ENCODE measurements at places on chromosomes 12 and 14. TPM values are rescaled to one million over a fixed set of nuclear protein-coding genes. Genes with fewer than 3 reads are reported as not detected.

DNA sequence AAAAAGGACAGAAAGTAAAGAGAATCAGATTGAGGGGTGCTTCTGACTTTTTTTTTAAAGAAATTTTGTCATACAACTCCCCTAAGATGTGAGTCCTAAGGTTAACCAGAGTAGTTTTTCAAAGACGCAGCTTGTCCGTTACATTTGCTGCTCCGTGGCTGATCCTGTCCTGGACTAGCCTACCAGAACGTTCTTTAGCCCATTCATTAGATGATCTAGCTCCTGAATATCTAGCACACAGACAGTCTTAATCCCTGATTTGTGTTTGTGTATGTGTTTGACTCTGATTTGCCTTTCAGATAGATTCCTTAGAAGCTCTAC, 60.3 kb downstream of the SAMD4A start:
- H3K4me1 ChIP-seq = peaks cover 41% of the 10 kb centered on the region
- DNase-seq = no peak
- H3K4me3 ChIP-seq = peak overlapping the region; percentile 30
- no peaks in the 10 kb centered on the region for H3K36me3 ChIP-seq
- no peaks in the 10 kb centered on the region for H3K27me3 ChIP-seq

DNA sequence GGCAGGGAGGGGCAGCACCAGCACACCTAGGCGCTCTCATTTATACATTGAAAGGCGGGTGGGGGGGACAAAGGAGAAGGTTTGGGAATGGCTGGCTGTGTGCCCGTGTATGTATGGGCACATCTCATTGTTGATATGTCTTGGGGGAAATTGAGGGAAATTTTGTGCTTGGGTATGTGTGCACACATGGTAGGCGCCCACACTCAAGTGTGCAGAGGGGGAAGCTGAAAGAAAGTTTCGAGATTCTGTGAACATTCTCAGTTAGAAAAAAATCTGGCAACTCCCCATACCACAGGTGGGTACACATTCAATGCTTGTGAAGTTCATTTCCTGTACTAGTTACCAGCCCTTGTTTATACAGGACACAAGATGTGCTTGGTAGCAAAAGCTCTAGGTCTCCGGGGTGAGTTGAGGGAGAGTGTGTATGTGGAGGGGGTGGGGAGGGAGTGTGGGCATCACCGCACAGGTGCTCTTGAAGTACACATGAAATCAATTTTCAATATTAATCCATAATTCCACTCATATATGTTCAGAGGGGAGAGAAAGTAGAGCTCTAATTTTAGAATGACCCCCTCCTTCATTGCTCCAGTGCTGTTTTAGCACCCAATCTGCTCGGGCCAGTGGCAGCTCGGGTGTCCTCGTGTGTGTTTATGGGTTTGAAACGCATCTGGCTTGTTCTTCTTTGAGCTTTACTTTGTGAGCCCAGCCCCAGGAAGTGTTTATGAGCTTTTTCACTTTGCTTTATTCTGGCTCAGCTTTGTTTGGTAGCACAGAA, 286.0 kb downstream of the ZFP36L1 start:
- H3K36me3 ChIP-seq = no peaks in the 10 kb centered on the region
- peaks cover 17% of the 10 kb centered on the region for H3K4me1 ChIP-seq
- H3K27ac ChIP-seq = no peak overlapping the region
- H3K4me3 ChIP-seq = no peak overlapping the region
- no peaks in the 10 kb centered on the region for H3K27me3 ChIP-seq

GRCh38 chr12:129145381-129145780, 292.1 kb downstream of the GLT1D1 start:
- no peak overlapping the region for H3K27ac ChIP-seq
- no peaks in the 10 kb centered on the region for H3K4me1 ChIP-seq
- no peak for DNase-seq
- no peak overlapping the region for H3K4me3 ChIP-seq
- H3K36me3 ChIP-seq = no peaks in the 10 kb centered on the region
- no peaks in the 10 kb centered on the region for H3K27me3 ChIP-seq

DNA sequence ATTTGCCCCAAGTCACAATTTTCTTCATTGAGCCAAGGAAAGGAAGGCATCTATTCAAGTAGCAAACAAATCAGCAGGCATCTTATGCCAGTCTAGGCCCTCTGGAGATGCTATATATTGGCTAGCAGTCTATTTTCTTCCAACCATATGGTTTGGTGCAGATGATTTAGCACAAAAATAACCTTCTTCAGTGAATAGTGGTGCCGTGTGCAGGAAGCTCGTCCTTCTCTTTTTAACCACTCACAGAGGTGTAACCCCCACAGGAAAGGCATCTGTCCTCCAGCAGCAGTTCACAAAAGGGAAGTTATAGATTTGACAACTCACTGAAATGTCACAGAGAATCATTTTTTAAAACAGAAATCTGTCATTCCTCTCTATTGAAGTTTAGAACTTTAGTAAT, 445.7 kb upstream of the SYT1 start:
- H3K36me3 ChIP-seq = no peaks in the 10 kb centered on the region
- H3K27me3 ChIP-seq = no peaks in the 10 kb centered on the region
- no peak overlapping the region for H3K4me3 ChIP-seq
- H3K4me1 ChIP-seq = no peaks in the 10 kb centered on the region
- no peak for DNase-seq

- no peaks in the 10 kb centered on the region for H3K27me3 ChIP-seq
- no peak overlapping the region for H3K27ac ChIP-seq
- peaks cover 7% of the 10 kb centered on the region for H3K4me1 ChIP-seq
Observed at GRCh38 chr12:112855375-112855774, 51.4 kb upstream of the OAS1 start.

GRCh38 chr14:85142982-85143381, 387.0 kb upstream of the FLRT2 start:
- no peak overlapping the region for H3K4me3 ChIP-seq
- no peak for DNase-seq
- no peak overlapping the region for H3K27ac ChIP-seq
- no peaks in the 10 kb centered on the region for H3K4me1 ChIP-seq

- H3K36me3 ChIP-seq = no peaks in the 10 kb centered on the region
- DNase-seq = peak; percentile 21
- no peak overlapping the region for H3K27ac ChIP-seq
- H3K4me1 ChIP-seq = peaks cover 10% of the 10 kb centered on the region
Observed at GRCh38 chr12:80045594-80045993, 53.7 kb upstream of the OTOGL start.

- no peak for DNase-seq
- H3K36me3 ChIP-seq = peaks cover 11% of the 10 kb centered on the region
- H3K4me3 ChIP-seq = no peak overlapping the region
- peaks cover 65% of the 10 kb centered on the region for H3K4me1 ChIP-seq
- no peaks in the 10 kb centered on the region for H3K27me3 ChIP-seq
Observed at GRCh38 chr12:111439657-111440151, 34.0 kb downstream of the SH2B3 start.

DNA sequence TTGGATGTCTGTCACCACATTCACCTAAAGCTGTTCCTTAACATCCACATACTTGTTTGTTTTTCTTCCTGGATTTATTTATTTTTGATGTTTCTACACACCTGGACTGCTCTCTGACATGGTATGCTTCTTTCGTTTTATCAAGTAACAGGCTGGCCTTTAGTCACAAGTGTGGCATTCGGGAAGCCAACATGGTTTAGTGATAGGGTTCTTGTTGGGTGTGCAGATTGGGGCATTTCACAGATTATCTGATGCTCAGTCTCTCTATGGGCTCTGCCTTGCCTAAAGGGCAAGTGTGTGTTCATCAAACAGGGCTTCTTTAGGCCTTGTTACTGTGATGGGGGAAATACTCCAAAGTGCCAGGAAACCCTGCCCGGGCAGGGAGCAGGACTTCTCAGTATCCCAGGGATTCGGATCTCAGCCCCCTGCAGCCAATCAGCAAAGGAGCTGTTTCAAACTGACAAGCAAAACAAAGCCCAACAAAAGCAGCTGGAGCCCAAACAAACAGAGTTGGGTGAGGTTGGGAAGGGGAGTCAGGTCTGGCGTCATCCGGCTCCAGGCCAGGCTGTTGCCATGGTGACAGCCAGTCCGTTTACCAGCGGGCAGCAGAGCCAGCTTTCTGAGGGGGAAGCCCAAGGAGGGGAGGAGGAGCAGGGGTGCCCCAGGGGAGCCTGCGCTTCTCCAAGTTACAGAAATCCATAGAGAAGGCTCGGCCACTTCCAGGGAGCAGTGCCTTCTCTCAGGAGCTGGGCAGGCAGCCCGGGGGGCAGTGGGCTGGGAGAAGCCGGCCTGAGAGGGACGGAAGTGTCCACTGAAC, 31.9 kb downstream of the FOS start:
- H3K27ac ChIP-seq = no peak overlapping the region
- no peaks in the 10 kb centered on the region for H3K36me3 ChIP-seq
- H3K27me3 ChIP-seq = no peaks in the 10 kb centered on the region
- peak; percentile 69 for DNase-seq

- H3K36me3 ChIP-seq = no peaks in the 10 kb centered on the region
- no peaks in the 10 kb centered on the region for H3K27me3 ChIP-seq
- H3K27ac ChIP-seq = no peak overlapping the region
- DNase-seq = no peak
- no peaks in the 10 kb centered on the region for H3K4me1 ChIP-seq
- H3K4me3 ChIP-seq = no peak overlapping the region
Observed at GRCh38 chr14:75196064-75196463, 19.7 kb upstream of the TMED10 start.

DNA sequence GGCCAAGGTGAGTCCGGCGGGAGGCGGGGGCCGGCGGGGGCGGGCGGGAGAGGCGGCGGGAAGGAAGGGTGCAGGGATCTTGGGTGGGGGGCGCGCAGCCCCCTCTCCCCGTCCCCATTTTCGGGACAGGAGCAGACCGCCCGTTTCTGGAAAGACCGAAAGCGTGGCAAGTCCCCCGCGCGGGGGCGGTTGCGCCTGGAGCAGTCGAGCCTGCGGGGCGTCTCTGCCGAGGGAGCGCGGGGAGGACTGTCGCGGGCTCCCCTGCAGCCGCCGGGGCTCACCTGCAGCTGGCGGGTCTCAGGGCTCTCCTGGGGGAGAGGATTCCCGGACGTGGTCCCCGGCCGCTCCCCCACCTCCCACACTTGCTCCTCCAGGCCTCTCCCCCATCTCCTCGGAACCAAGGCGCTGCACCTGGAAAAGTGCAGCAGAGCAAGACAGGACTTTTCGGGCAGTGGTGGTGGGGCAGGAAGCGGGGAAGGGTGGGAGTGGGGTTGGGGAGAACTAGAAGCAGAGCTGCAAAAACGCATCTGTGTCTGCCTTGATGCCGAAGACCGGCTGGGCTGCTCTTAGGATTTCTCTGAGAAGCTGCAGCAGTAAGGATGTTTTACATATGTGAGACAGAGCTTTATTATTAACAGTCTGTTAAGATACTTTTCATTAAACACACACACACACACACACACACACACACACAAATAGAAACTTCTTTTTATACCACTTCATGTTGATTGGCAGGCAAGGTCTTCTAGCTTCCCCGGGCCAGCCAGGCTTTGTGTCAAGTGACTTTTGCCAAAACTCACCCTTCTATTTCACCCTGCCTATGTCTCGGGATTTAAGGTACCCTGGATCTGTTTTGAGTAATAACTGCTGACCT, 677 bp downstream of the C12orf75 start:
- H3K4me3 ChIP-seq = peak overlapping the region; percentile 63
- no peaks in the 10 kb centered on the region for H3K36me3 ChIP-seq
- no peak overlapping the region for H3K27ac ChIP-seq
- H3K4me1 ChIP-seq = peaks cover 9% of the 10 kb centered on the region

DNA sequence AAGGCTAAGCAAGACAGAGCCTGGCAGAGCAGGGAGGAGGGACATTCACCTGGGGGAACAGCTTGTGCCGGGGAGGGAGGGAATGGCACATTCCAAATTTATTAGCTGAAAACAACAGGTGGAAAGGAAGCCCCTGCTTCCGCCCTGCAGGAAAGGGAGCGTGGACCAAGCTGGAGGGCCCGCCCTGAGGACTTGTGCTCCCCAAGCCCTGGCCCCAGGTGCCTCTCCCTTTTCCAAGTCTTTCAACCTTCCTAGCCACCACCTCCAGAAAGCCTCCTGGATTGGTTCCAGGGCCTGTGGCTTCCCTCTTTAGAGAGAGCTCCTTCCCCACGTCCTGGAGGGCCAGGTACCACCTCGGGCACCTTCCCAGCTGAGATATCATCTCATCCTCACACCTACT, 2.7 kb downstream of the DEGS2 start:
- no peak for DNase-seq
- H3K36me3 ChIP-seq = no peaks in the 10 kb centered on the region
- H3K4me1 ChIP-seq = peaks cover 12% of the 10 kb centered on the region

GRCh38 chr14:95463171-95463901, 53.1 kb downstream of the SYNE3 start:
- no peaks in the 10 kb centered on the region for H3K27me3 ChIP-seq
- H3K4me1 ChIP-seq = peaks cover 6% of the 10 kb centered on the region
- no peak for DNase-seq
- no peaks in the 10 kb centered on the region for H3K36me3 ChIP-seq
- H3K27ac ChIP-seq = no peak overlapping the region

- no peaks in the 10 kb centered on the region for H3K27me3 ChIP-seq
- DNase-seq = no peak
- no peak overlapping the region for H3K4me3 ChIP-seq
Observed at GRCh38 chr14:102103062-102103695, 16.3 kb upstream of the HSP90AA1 start.

GRCh38 chr14:96143906-96144305, 60.7 kb upstream of the BDKRB2 start:
- H3K27me3 ChIP-seq = no peaks in the 10 kb centered on the region
- no peaks in the 10 kb centered on the region for H3K4me1 ChIP-seq
- DNase-seq = no peak
- H3K36me3 ChIP-seq = no peaks in the 10 kb centered on the region
- H3K27ac ChIP-seq = no peak overlapping the region

- no peaks in the 10 kb centered on the region for H3K27me3 ChIP-seq
- H3K4me3 ChIP-seq = no peak overlapping the region
- no peak overlapping the region for H3K27ac ChIP-seq
- H3K36me3 ChIP-seq = no peaks in the 10 kb centered on the region
Observed at GRCh38 chr12:124664395-124665111, 97.1 kb upstream of the NCOR2 start.

GRCh38 chr14:70064136-70064865, 124.5 kb downstream of the SLC8A3 start:
- DNase-seq = no peak
- H3K27me3 ChIP-seq = peaks cover 65% of the 10 kb centered on the region
- no peak overlapping the region for H3K4me3 ChIP-seq
- no peak overlapping the region for H3K27ac ChIP-seq
- no peaks in the 10 kb centered on the region for H3K4me1 ChIP-seq
- H3K36me3 ChIP-seq = no peaks in the 10 kb centered on the region

GRCh38 chr12:54658306-54659264, 10.4 kb upstream of the DCD start:
- H3K27me3 ChIP-seq = no peaks in the 10 kb centered on the region
- H3K4me3 ChIP-seq = no peak overlapping the region
- H3K36me3 ChIP-seq = no peaks in the 10 kb centered on the region
- DNase-seq = peak; percentile 78
- H3K4me1 ChIP-seq = peaks cover 19% of the 10 kb centered on the region

GRCh38 chr12:87231818-87232217, 797.4 kb downstream of the C12orf50 start:
- no peaks in the 10 kb centered on the region for H3K36me3 ChIP-seq
- H3K27me3 ChIP-seq = no peaks in the 10 kb centered on the region
- H3K4me1 ChIP-seq = no peaks in the 10 kb centered on the region
- H3K4me3 ChIP-seq = no peak overlapping the region
- no peak for DNase-seq

SLC25A29 gene
- total RNA-seq = 49.3 TPM

ACRBP gene
- total RNA-seq = 3.6 TPM

TEX52 gene
- total RNA-seq = not detected

ATP23 gene
- total RNA-seq = 13.6 TPM

CDKN3 gene
- total RNA-seq = 112 TPM

WNT1 gene
- total RNA-seq = not detected

AICDA gene
- total RNA-seq = not detected

JPH4 gene
- not detected for total RNA-seq

LMO3 gene
- 36.2 TPM for total RNA-seq

CCNK gene
- total RNA-seq = 88.2 TPM

ASPG gene
- not detected for total RNA-seq

EXOC3L4 gene
- not detected for total RNA-seq
